ENCODE measurements at places on chromosomes 3 and 15.

DNA sequence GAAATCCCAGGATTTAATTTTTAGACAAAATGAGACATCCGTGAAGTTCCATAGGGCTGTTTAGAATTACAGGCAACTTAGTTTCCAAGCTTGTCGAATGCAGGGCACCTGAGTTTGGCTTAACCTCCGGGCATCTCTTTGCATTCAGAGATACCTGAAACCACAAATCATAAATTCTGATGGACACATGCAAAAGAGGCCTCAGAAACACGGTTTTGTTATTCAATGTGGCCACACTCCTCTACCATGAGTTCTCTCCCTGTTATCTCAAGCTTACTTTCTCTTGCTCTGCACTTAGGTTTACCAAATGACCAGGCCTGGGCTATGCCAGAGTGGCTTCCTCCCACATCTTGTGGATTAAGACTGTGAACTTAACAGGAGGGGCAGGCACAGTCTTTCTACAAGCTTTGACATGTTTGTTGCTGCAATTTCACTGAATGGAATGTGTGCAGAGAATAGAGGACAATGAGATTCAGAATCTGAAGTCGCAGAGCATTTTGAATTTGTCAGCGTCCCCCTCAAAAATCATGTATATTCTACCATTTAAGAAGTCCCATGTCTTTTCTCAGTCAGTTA, 137.7 kb downstream of the TPRG1 start:
- DNase-seq = no peak

- no peak for DNase-seq
Observed at GRCh38 chr3:32302601-32303398, 64.3 kb downstream of the CMTM8 start.

- DNase-seq = no peak
Observed at GRCh38 chr3:113084777-113085176, 94.0 kb downstream of the GTPBP8 start.

DNA sequence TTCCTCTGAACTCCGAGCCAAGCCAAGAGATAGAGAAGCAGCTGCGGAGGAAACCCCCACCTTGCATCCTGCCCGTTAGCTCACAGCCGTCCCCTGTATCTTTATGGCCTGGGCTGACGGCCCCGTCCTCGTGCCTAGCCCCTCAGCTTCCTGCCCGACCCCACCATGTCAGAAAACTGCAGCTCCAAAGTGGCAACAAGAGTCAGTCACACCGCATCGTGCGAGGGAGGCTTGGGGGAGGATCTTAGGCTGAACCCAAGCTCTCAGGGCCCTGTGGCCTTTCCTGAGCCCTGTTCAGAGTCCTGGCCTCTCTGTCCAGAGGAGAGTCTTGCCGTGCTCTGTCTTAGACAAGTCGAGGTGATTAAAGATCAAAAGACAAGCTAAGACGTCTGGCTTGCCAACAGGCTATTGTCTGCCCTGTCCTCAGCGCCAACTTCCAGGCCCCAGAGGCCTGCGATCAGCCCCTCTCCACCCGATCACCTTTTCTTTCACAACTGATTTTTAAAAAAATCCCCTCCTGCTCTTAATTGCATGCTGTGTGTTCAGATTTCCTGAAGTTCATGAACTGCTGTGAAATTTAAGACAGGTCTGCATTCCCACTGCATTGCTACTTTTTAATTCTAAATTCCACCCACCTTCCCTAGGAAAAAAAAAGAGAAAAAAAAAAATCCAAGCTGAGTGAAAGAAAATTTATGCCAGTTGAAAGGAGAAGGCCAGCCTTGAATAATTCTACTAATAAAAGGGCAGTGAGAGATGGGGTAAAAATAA, 89.7 kb upstream of the WNT5A start:
- no peak for DNase-seq

GRCh38 chr15:99057697-99058420, 47.0 kb upstream of the SYNM start:
- DNase-seq = no peak

DNA sequence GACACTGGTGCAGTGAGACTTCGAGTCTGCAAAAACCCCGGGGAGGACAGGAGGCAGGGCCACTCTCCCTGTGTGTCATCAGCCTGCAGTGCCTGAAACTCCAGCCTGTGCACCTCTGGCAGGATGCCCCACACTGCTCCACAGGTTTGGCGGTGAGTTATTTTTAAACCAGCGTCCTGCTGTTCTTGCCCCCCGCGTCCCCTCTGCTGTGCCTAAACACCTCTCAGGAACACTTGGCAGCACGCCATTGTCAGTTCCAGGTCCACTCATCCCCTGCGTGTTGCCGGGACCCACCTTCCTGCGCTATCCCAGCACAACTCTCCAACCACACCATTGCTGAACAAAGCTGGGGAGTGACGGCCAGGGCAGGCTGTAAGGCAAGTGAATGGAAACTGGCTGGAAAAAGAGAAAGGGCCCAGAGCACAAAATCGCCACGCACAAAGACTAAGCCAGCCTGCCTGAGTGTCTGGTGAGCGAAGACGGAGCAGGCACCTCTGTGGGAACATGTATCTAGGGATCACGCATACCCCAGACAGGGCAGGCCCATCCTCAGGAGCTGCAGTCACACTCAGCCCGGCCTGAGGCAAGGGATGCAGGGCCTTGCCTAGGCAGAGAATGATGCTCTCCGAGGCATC, 3.1 kb upstream of the PLA2G4F start:
- no peak for DNase-seq

DNA sequence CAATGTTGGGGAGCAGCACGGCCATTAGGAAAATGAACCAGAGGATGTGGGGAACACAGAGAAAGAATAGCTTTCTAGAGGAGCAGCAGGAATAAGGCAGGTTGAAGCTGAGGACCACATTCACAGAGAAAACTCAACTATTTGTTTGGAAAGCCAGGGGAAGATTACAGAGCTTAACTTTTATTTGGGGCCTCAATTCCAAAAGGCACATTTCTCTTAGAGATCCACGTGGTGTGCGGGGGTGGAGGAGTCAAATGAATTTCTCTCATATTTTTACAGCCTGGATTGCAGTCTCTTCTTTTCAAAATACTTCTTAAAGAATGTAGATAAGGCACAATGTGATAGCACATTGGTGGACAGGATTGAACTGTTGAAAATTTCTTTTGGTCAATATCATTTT, 253.7 kb downstream of the ROBO1 start:
- no peak for DNase-seq

- no peak for DNase-seq
Observed at GRCh38 chr15:85531083-85531482, 150.7 kb downstream of the AKAP13 start.

DNA sequence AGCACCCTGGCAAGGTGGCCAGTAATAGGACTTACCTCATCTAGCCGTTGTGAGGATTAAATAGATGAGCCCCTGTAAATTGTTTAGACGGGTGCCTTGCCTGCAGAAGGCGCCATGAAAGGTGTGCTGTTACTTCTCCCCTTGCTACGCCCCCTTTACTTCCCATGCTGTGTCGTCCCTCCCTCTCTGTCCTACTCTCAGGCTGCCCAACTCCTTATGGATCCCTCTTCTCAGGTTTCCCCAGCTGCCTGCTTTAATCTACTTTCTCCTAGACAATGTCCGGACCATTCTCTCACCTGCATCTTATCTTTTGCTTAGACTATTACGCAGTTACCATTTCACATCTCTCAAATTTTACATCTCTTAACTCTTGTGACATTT, 1.7 kb upstream of the FBXW12 start:
- DNase-seq = no peak

Measured in 8988T (cell line).